ENCODE measurements at places on chromosomes 12 and 14.

DNA sequence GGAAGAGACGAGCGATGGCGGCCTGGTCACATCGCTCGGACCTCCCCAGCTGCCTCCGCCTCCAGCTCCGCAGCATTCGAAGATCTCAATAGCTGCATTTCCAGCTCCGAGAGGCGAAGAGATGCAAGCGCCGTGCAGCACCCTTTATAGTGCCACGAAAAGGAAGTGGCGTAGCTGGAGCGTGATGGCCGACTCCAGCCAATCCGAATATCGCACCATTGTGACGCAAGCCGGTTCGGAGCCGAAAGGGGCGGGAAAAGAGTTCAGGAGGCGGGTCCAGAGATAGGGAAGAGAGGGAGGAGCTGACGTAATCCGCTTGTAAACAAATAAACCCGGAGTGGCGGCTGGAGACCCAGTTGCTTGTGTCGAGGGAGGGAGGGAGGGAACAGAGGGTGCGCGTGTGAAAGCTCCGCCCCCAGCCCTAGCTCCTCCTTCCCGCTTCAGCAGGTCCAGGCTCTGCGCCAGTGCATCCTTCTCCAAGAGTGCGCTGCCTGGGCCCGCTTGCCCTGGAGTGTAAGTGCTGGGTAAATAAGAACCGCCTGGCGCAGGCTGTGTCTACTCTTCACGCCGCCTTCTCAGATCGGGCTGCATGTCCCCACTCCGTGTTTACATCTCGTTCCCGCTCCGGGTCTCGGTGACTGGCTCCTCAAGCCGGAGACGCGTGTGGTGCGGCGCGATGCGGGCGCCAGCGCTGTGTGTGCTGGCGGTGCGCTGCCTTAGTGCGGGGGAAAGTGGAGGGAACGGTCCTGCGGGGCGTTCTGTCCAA, at the start of gene BTG1:
BTG1 (minus strand) TSS at position 116 of the 766 bp plus-strand sequence. CDS start 311 bp downstream, outside the sequence.
- peak; percentile 98 for DNase-seq

DNA sequence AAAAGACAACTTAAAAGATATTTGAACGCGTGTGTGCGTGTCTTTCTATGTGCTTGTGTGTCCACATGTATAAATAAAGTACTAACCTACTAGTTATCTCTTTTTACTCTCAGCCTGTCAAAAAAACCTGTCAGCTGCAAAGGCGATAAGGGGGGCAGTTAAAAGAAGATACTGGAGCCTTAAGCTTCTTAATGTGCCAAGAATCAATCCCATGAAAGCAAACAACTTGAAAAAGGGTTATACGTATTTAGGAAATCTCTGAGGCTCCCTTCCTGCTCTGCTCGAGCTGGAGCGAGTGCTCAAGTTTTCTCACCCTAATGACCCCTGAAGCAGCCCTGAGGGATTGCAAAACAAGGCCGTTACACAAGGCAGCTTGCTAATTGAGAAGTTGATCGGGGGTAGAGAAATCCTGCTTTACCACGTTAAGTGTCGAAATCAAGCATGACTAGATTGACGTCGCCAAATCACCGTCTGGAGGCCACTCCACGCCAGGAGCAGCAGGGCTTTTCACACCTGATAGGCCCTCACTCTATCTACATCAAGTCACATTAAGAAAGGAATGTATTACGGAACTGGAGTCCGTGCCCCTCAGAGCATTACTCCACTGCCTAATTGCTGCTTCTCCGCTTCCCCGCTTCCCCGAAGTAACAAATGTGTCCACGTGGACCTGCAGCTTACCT, 32.4 kb downstream of the LMO3 start:
- DNase-seq: no peak

DNA sequence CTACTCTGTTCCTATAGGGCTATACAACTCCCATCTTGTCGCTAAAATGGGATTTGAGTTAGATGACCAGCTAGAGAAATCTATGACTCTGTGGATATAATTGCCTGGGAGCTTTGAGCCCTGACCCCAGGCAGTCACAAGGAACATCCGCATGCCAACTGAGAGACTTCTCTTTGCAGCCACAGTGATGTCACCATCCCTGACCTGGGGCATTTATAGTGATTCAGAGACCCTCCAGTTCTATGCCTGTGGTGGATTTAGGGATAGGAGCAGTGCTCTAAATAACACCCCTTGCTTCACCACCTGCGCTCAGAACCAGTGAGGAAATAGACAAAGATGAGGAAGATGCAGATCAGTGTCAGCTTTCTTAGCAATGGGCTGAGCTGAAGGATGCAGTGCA, 86.2 kb downstream of the RIN3 start:
- no peak for DNase-seq

- DNase-seq: no peak
Observed at GRCh38 chr14:62117751-62118105, 355.5 kb downstream of the SNAPC1 start.

DNA sequence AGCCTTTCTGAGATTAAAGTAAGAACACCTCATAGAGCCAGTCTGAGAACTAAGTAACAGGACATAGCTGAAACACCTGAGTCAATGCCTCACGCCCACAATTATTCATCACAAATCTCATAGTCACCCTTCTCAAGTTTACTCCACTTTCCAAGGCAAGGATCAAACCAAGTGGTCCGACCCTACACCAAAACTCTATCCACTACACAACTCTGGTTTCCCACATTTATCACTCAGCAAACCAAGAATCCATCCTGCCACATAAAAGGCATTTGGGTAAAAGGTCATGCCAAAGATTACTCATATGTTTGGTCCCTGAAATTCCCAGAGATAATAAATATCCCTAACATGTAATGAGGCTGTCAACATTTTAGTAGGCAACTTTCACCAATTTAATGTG, 144.1 kb downstream of the RPAP3 start:
- DNase-seq: no peak

GRCh38 chr12:63470161-63470560, 198.1 kb downstream of the DPY19L2 start:
- no peak for DNase-seq

DNA sequence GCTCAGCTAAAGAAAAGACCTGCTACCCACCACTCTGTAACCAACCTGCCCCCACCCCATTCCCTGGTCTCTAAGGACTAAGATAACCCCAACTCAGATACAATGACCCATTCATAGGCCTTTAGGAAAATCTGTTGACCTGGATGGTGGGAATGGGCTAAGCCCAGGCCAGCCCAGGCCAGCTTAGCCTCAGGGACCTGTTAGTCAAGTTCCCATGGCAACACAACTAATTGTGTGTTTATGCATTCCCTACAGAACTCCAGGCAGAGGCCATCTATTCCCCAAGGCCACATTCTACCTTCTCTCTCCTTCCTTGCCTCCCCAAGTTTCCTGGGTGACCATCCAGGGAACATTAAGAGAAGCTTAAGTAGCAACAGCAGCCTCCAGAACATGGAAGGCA, 16.1 kb upstream of the KRT8 start:
- no peak for DNase-seq

GRCh38 chr12:62692884-62693283, 226.3 kb downstream of the MON2 start:
- no peak for DNase-seq

DNA sequence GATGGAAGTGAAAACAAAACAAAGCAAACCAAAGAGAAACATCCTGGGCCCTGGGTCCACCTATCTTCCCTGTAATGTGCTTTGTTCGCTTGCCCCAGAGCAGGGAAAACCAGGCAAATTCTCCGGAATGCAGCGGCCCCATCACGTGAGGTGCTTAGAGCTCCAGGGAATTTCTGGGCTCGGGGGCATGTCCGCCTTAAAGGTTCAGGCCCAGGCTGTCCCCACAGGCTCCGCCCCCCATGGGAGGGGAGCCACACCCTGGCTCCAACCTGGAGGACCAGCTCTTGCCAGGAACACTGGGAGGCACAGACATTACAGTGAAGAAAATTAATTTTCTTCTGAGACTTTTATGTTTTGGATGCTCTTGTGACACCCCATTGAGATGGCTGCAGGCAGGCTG, 69.9 kb downstream of the RBM19 start:
- DNase-seq: no peak

DNA sequence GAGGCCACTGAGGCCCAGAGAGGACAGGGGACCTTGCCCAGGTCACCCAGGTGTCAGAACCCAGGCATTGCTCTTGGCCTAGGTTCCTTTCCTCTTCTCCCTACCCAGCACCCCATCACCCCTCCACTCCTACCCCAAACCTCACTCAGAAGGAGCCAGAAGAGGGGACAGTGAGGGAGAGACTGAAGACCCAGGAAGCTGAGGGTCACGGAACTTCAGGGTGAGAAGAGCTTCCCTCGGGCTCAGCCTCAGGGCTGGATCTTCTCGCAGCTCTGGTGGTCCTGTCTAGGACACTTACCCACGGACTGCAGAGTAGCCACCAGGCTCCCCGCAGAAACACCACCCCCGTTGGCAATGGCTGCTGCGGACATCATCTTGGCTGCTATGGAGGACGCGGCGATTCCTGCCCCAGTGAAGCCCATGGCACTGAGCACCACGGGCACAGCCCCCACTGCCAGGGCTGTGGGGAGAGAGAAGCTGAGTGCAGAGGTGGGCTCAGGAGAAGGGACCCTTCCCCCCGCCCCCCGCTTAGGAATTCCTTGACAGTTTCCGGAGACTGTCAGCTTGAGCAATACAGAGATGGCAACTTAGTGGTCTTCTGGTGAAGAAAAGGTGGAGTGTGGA, 1.1 kb downstream of the IFI27L2 start:
- no peak for DNase-seq

DNA sequence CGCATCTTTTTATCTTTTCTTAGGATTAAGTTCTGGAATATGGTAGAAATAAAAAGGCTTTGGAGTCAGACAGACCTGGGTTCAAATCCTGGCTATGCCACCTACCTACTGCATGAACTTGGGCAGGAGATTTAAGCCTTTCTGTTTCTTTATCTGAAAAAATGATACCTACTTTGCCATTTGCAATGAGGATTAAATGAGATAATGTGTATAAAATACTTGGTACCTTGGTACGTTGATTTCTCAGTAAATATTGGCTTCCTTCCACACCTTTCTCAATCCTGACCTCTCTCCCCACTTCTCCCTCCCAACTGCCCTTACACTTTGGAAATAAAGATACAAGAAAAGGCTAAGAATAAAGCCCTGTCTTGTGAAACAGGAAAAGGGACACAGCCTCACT, 172.6 kb downstream of the PAX9 start:
- DNase-seq: no peak

DNA sequence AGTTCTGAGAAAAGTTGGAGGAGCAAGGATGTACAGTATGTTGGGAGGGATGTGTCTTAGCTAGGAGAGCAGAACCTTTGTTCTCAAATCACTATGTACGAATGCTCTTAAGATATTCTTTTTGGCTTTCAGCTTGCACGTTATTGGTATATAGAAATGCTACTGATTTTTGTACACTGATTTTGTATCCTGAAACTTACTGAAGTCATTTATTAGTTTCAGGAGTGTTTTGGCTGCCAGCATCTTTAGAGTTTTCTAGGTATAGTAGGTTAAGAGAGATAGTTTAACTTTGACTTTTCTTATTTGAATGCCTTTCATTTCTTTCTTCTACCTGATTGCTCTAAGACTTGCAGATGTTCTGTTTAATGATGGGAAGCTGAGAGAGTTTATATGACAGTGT, 442.8 kb upstream of the FBXO33 start:
- DNase-seq: no peak

- DNase-seq: no peak
Observed at GRCh38 chr12:52054833-52055730, 3.8 kb downstream of the NR4A1 start.

- DNase-seq: no peak
Observed at GRCh38 chr12:65835256-65835655, 11.0 kb downstream of the HMGA2 start.

DNA sequence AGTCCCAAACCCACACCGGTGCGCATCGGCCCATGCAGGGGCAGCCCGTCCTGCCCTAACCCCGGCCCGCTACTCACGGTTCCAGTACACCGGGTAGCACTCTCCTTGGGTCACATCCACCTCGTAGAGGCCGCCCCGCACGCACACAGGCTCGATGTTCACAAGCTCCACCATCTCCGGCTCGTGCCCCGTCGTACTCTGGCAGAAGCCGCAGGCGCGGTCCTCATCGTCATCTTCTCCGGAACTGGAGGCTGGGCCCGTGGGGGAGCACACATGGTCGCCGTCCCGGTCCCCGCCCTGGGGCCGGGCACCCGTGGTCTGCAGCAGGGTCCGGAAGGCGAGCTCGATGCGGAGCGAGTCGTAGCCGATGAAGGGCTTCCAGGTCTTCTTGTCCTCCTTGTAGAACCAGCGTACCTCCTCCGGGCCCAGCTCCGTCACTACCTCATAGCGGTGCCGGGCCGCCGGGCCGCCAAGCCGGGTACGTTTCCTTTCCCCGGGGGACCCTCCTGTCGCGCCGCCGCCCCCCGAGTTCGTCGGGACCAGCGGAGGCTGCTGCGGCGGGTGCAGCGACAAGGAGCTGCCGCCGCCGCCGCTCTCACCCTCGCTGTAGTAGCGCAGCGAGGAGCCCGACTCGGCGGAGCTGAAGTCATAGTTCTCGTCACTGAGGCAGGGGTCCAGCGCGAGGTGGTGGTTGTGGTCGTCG, 788 bp downstream of the DDHD1 start:
- peak; percentile 34 for DNase-seq

GRCh38 chr14:71331403-71331802, 424.1 kb downstream of the PCNX1 start:
- DNase-seq: no peak

GRCh38 chr14:53780051-53780555, 176.5 kb downstream of the BMP4 start:
- no peak for DNase-seq

- no peak for DNase-seq
Observed at GRCh38 chr12:12441429-12441807, 84.5 kb downstream of the BORCS5 start.

GRCh38 chr12:40837891-40838429, 145.7 kb downstream of the CNTN1 start:
- DNase-seq: no peak

DNA sequence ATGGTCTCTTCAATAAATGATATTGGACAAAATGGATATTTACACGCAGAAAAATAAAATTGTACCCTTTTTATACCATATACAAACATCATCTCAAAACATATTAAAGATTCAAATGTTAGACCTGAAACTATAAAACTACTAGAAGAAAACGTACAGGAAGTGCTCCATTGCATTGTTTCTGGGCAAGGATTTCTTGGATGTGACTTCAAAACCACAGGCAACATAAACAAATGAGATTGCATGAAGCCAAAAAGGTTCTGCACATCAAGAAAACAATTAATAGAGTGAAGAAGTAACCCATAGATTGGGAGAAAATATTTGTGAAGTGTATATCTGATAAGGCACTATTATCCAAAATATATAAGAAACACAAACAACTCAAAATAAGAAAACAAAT, 812.4 kb downstream of the NRXN3 start:
- DNase-seq: no peak

- no peak for DNase-seq
Observed at GRCh38 chr14:69493038-69493437, 8.5 kb downstream of the PLEKHD1 start.

DNA sequence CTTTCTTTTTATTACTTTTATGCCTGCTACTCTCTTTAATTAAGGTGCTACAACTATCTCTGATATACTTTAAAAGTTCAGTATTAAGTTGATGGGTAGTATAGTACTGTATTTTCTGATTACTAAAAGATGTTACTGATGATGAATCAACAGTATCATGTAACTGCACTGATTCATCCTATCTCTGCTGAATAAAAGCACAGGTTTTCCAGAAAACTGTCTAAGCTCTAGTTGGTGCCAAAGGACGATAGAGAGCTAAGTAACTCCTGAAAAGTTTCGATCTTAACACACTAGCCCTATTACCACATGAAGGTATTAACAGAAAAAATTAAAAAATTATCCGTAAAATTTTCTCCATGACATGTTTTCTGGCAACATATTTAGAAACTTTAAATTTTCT, 2.1 kb downstream of the SCAF11 start:
- no peak for DNase-seq

GRCh38 chr12:63930971-63931370, 86.5 kb downstream of the SRGAP1 start:
- DNase-seq: no peak
